ENCODE measurements at places on chromosomes 2 and 18.

DNA sequence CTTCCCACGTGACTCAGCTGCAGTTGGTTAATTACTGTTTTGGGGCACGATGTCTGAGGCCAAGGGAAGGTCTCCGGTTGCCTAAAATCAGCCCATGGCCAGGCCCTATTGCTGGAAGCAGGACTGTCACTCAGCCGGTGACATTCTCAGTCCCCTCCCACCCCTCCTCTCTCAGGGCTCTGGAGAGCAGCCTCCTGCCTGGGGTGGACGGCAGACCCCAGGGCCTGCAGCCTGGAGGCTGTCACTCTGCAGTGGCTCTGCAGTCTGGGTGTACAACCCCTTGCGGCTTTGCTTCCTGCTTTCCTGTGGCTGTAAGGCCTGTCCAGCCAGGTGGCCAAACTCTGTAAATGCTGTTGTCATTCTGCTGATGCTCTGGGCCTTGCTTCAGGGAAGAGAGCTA, 32.8 kb downstream of the ZBTB7C start:
- no peak for DNase-seq

GRCh38 chr2:215535741-215536140, 99.9 kb upstream of the FN1 start:
- no peak for DNase-seq

GRCh38 chr2:1793868-1794445, 49.6 kb upstream of the PXDN start:
- DNase-seq, result no peak

DNA sequence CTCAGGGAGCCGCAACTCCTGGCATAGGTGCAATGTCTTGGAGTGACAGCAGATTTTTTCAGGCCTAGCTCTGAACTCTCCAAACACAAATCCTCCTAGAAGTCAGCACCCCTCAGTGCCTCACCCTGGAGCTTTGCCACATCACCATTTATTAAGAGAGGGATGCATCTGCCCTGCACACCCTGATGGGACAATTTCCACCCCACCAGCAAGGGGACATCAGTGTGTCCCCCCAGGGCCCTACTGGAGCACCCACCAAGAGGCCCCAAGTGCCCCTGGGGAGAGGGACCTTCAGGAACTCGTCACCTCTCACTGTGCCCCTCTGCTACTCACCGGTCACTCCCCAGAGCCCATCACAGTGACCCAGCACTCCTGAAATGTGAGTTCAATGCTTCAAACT, 144.7 kb downstream of the NDUFA10 start:
- DNase-seq, result no peak

GRCh38 chr2:160064916-160065315, 2.5 kb upstream of the PLA2R1 start:
- DNase-seq, result no peak

- no peak for DNase-seq
Observed at GRCh38 chr2:223486751-223487150, 115.4 kb downstream of the SCG2 start.

DNA sequence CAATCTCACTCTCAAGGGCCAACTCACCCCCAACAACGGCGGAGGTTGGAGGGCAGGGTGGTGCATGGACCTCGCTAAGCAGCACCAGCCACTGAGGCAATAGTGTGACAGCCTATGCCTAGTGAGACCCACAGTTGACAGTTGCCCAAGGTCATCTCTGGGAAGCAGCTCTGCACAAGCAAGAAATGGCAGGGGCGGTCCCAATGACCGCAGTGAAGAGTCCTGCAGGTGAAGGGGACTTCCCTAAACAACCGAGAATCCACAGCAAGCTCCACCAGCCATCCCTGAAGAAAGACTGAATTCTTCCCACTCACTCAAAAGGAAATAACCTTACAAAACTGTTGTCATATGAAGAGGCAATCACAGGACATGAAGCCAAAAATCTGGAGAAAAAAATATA, 313.4 kb upstream of the ID2 start:
- DNase-seq, result no peak

DNA sequence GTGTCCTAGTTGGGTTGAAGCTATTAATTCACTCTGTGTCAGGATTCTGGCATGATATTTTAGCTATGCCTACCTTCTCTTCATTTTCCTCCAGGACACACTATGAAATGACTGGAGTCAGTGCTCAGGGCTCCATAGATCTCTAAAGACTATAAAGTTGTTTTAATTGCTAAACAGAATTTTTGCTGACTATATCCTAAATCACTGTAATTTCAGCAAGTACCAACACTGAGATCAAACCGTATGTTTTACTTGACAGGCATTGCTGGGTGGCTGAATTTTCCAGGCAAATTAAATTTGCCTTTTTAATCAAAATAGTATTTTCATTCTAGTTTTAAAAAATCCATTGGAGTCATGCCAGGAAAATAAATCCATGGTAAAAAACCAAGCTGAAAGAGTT, 138.1 kb downstream of the LRP1B start:
- DNase-seq, result no peak

DNA sequence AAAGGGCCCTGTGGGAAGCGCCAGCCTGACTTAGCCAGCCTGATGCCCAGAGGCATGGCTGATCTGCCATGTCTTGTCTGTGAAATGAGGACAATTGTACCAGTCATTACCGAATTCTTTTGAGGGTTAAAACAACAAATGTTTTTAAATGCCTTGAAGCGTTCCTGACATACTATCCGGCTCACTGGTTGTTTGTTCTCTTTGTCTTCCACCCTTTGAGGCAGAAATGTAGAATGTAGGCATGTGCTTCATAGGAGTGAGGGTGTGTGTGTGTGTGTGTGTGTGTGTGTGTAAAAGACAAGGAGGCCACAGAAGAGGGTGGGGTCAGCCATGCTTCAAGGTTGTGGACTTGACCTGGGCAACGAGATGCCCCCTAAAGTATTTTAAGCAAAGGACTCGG, 35.5 kb downstream of the TGFBRAP1 start:
- no peak for DNase-seq

DNA sequence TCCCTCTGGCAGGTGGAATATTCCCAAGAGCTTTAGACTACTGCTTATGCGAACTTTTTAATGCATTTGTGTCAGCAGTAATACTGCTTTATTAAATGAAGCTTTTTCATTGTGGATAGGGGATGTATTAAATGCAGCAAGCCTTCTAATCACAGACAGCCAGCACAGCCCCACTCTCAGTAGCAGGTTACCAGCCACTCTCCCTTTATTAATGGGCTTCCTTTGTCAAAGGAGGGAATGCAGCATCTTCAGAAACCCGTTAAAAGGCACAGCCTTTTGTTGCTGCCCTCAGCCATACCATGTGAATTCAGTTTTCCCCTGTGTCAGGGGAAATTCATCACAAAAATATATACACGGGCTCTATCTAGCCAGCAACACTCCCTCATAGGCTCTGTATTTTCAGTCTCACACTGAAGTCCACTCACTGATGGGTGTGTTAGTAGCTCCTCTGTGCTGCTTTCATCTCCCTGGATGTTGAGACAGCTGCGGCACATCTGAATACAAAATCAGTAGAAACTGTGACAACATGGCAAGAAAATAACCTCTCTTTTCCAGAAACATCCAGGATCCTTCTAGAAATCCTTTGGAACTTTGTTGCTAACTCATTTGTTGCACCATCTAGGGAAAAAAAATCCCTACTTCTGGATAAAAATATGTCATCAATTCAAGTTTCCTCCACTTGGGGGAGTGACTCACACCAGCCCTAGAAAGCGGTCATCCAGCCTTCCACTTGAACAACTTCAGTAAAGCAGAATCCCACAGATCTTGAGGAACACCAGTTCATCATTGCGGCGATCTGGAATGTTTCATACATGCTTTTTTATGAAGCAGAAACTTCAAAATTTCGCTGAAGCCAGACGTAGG, 48.4 kb downstream of the LRRTM1 start:
- no peak for DNase-seq

DNA sequence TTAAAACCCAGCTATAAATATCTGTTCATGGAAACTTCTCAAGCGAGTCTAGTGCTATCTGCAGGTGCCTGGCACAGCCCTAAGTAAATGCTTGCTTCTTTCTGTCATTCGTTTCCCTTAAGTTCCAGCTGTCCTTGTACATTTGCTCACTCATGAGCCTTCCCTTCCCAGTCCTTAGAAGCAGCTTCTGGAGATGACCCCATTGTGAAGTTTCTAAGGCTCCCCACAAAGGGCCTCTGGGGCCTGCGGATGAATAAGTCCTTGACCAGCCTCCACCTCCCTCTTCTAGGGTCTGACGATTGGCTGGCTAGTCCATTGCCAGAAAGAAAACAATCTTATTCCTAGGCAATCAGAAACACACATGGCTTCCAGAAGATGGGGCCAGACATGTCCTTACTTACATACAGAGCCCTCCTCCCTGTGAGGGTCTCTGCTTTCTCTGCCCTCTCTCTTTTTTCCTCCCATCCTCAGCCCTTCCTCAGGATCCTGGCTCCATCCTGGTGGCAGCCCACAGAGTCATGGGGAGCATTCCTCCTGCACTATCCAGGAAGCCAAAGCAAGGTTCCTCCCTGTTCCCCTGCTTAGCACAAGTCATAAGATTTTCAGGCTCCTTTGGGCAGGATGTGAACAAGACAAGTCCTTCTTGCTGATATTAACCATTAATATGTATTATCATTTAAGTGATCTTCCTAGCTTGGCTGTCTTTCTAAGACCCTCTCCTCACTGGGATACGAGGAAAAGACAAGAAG, 87.3 kb downstream of the TNFRSF11A start:
- no peak for DNase-seq

GRCh38 chr2:108324531-108325255, 36.0 kb downstream of the SULT1C2 start:
- no peak for DNase-seq

GRCh38 chr18:3209859-3210569, 9.8 kb downstream of the MYOM1 start:
- no peak for DNase-seq

GRCh38 chr2:40359811-40360210, 92.1 kb downstream of the SLC8A1 start:
- DNase-seq, result no peak

GRCh38 chr2:122145856-122146255, 390.4 kb downstream of the TSN start:
- no peak for DNase-seq

DNA sequence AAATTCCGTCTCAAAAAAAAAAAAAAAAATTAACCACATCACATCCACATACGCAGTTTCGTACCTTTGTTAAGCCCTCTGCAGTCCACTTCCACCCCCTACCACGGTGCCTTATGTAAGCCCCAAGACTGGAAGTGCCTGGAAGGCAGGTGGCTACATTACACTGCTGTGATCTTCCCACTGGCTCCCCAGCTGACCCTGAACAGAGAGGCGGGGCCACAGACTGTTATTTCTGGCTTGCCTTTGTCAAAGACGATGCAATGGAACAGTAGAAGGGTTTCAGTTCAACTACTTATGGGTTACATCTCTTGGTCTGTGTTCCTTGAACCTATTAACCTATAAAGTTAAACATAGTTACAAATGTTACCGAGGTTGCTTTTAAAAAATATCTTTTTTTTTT, 15.7 kb upstream of the COX7A2L start:
- DNase-seq, result no peak

GRCh38 chr2:121471532-121472469, 58.9 kb upstream of the RNU4ATAC start:
- no peak for DNase-seq

DNA sequence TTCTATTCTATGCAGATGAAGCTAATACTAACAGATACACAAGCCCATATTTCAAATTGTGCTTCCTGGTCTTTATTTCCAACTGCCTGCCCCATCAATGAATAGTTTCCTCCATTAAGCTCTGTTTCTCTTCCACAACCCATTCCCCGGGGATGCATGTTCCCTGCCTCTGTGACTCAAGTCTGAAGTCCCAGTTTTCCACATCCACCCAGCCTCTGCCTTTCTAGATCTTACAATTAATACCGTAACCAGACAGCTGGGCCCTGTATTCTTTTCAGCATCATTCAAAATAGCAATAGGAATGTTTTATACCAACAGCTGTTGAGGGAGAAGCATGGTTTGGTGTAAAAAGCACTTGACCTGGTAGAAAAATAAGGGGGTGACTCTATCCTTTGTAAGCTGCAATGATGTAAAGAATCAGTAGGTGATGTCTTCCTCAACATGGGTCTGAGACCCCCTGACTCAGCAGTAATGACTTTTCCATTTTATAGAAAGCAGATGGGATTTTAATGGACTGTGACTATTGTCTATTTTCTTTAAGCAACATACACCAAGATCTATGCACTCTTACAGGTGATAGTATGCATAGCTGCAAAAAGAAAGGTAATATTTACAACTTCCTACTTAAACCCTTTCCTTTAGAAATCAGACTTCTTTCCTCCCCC, 46.1 kb upstream of the DAPL1 start:
- DNase-seq, result no peak

GRCh38 chr2:37617119-37617892, 54.1 kb downstream of the CDC42EP3 start:
- DNase-seq, result no peak

GRCh38 chr2:529424-529823, 147.8 kb downstream of the TMEM18 start:
- no peak for DNase-seq

DNA sequence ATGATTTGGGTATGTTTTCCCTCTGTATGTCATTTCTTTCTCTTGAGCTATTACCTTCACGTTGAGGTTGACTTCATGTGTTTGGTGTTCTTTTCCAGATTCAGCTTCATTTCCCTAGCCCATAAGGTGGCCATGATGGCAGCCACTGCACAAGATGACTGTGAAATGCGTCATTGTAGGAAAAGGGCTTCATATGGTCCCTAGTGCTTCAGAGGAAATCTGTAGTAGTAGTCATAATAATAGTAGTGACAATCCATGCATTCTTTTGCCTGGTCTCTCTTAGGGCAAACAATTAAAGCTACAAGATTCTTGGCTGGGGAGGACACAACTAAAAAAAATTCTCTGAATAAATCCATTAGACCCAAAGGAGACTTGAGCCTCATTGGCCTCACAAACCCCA, 28.4 kb downstream of the AOX1 start:
- no peak for DNase-seq

- no peak for DNase-seq
Observed at GRCh38 chr2:44663471-44664073, 277.9 kb upstream of the SIX3 start.

- DNase-seq, result no peak
Observed at GRCh38 chr2:131143803-131144202, 38.7 kb downstream of the PLEKHB2 start.

- DNase-seq, result no peak
Observed at GRCh38 chr2:143574069-143574468, 444.9 kb downstream of the ARHGAP15 start.

- DNase-seq, result no peak
Observed at GRCh38 chr18:59783138-59783537, 85.9 kb upstream of the CCBE1 start.

DNA sequence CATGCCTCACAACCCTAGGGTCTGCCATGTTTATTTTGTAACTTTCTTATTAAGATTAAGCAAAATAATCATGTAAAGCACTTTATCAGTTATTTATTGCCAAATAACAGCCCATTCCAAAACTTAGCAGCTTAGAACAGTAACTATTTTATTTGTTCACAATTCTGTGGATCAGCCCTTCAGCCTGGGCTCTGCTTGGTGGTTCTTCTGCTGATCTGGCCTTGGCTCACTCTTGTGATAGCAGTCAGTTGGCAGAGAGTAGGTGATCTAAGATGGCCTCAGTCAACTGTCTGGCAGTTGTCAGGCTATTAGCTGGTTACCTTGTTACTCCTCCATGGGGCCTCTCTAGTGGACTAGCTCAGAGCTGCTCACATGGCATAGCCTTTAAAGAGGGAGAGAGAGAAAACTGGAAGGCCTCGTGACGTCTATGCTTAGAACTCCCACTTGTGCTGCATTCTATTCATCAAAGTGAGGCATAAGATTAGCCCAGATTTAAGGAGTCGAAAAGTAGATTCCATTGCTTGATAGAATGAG, 54.3 kb downstream of the PLCL1 start:
- no peak for DNase-seq

- no peak for DNase-seq
Observed at GRCh38 chr2:209823484-209823883, 51.9 kb downstream of the UNC80 start.

Measured in stimulated activated CD4-positive, alpha-beta T cell treated with anti-CD3 and anti-CD28 coated beads, TNF-alpha, amount 100 ng/mL, for 4 hours (primary cell).